Dorsolateral prefrontal cortex (tissue), 122 donors: ENCODE measurements at places on chromosomes 12 and 14. TPM values are rescaled to one million over a fixed set of nuclear protein-coding genes. Genes with fewer than 3 reads are reported as not detected.

DNA sequence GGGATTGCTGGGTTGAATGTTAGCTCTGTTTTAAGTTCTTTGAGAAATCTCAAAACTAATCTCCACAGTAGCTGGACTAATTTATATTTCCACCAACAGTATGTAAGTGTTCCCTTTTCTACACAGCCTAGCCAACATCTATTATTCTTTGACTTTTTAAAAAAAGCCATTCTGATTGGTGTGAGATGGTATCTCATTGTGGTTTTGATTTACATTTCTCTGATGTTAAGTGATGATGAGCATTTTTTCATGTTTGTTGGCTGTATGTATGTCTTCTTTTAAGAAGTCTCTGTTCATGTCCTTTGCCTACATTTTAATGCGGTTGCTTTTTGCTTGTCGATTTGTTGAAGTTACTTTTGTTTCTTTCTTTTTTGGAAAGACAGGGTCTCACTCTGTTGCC, 301.1 kb upstream of the OR4E1 start:
- DNase-seq = no peak

DNA sequence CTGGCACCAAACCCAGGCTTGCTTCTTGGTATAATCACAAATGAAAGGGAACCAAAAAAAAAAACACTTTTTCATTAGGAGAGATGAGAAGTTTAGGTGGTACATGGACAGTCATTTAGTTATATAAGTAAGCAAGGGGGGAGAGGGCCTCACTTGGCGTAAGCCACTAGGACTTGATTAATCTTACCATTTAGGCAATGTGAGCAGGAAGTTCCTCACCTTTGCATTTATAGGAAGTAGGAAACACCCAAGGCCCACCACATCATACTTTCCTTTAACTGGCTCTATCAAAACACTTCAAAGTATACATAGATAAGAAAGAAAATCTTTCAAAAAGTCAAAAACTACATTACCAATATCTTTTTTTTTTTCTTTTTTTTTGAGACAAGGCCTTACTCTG, 6.7 kb upstream of the RPS6KA5 start:
- DNase-seq = no peak

The CLEC7A gene
- 5.4 TPM for total RNA-seq

DNA sequence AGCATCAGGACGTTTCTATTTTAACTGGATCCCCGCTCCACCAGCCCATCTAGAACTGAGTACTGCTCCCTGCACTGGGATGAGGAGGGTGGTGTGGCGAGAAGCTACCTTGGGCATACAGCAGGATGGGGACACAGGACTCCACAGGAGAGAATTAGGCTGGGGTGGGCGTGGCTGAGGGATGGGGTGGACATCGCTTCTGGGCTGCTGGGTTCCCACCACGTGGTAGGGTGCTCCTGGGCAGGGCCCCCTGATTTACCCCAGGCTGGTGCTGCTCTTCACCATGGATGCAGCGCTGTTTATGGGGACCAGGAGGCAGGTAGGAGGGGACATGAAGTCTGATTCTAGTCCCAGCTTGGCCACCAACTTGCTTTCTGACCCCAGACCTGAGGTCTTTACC, 41.9 kb downstream of the VDR start:
- DNase-seq = no peak

The RERG gene
- total RNA-seq = 19.9 TPM

DNA sequence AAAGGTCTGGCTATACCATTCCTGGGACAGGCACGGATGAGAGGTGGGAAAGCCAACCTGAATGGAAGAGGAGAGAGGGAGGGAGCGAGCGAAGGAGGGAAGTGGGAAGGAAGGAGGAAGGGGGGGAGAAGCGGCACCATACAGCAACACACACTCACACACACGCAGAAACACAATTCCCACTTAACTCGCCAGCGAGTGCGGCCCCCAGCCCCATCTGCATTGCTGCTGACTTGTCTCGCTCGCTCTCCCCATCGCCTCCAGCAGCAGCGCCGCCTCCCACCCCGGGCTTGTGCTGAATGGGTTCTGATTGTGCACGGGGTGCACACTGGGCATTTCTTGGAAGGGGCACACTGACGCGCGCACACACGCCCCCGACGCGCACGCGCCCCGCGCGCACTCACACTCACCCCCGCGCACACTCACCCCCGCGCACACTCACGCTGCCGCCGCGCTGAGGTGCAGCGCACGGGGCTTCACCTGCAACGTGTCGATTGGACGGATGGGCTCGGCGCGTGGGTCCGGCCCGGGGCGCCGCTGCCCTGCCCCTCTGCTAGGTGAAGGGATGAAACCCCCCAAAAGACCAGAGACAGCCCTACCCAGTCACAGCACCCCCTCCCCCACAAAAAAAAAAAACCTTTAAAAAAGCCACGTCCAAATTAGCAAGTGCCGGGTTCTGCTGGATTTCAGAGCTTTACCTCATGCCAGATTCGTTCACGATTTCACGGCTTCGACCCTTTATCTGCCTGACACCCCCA, 685 bp downstream of the GRIN2B start:
- no peak for DNase-seq
